Ovary (tissue), 10 donors: ENCODE measurements at places on chromosomes 1 and 21. TPM values are rescaled to one million over a fixed set of nuclear protein-coding genes. Genes with fewer than 3 reads are reported as not detected.

DNA sequence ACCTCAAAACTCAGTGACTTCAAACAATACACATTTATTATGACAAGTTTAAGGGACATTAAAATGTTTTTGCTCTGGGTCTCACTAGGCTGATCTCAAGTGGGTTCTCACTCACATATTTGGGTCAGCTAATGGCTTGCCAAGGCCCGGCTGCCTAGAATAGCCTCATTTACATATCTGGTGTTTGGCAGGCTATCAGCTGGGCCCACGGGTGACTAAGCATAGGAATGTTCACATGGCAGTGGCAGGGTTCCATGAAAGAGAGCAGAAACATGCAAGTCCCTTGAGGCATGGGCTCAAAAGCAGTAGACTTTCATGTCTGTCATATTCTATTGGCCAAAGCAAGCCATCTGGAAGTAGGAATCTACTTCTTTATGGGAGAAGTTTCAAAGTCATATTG, 492.6 kb downstream of the KCNT2 start:
- no peak for DNase-seq

- DNase-seq = no peak
Measured at GRCh38 chr1:8981169-8981568, 35.5 kb downstream of the CA6 start.

DNA sequence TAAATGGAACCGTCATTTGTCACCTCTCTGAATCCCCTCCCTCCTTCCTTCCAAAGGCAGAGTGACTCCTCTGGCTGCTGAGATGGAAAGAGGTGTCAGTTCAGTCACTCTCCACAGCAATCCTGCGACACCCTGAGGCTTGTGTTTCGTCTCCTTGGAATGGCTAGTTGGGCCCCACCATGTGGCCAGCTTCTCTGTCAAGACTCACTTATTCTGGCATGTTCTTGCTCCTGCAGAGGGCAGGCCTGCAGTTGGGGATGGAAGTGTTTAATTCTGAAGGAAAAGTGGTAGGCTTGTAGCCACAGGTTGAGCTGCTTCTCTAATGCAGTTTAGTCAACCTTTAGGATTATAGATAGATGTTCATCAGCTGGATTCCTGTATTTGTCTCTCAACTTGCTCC, 149.6 kb downstream of the LMO4 start:
- no peak for DNase-seq

DNA sequence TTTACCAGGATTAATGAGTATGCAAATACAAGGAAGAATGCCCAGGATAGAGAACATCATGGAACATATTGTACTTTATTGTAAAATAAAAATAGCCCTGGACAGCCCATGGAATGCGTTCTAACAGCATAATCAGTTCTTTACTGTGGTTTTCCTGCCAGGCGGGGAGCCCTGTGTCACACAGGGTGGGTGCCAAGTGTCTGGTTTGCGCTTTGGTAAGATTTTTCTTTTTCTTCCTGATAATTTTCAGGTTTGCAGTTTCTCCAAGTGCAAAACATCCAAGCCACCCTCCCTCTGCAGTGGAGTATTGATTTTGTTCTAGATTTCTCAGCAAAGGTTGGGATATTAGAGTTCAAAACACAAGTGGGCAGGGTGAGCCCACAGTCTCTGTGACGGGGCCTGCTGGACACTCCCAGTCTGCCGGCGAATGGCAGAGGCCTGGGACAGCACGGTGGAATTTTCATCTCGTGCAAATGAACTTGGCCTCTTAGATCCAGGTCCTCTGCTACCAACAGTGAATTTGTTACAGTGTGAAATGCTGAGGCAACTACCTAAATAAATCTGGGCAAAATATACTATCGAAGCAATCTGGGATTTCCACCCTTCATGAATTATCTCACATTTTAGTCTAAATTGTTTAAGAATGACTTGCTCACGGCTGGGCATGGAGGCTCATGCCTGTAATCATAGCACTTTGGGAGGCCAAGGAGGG, 15.6 kb upstream of the KCNJ15 start:
- no peak for DNase-seq

Gene CFHR2
- not detected for total RNA-seq

Gene EPHA10
- not detected for total RNA-seq

Gene WDR3
- 27.5 TPM for total RNA-seq
